ENCODE measurements at places on chromosomes 1 and 21. TPM values are rescaled to one million over a fixed set of nuclear protein-coding genes. Genes with fewer than 3 reads are reported as not detected.
A peak's percentile ranks its signal among the peaks of the same experiment; 100 is the strongest.

CSRP1 gene
- total RNA-seq: 6.2 TPM

OR10K2 gene
- total RNA-seq: not detected

GRCh38 chr1:20521960-20522861, 14.3 kb upstream of the MUL1 start:
- peak; percentile 87 for DNase-seq

PIK3R3 gene
- total RNA-seq: 156 TPM

DCST1 gene
- total RNA-seq: not detected

- DNase-seq: peak; percentile 93
These were observed 28.5 kb upstream of the PKP1 start for GRCh38 chr1:201254625-201255478.

- peak; percentile 91 for DNase-seq
These were observed at the start of gene MEGF6 for GRCh38 chr1:3611170-3612019. Gene MEGF6, minus strand, starts transcription at chr1:3611508. Its CDS starts 240 bp downstream, at chr1:3611268.

RHBG gene
- total RNA-seq: not detected

KRTAP12-2 gene
- total RNA-seq: not detected

- DNase-seq: no peak
These were observed 268.9 kb downstream of the HHAT start for GRCh38 chr1:210597555-210598134.

GRCh38 chr1:54557671-54558355, 9.8 kb downstream of the ACOT11 start:
- DNase-seq: no peak

GRCh38 chr1:3251099-3251806, 182.2 kb downstream of the PRDM16 start:
- no peak for DNase-seq

SMCP gene
- total RNA-seq: not detected

DNA sequence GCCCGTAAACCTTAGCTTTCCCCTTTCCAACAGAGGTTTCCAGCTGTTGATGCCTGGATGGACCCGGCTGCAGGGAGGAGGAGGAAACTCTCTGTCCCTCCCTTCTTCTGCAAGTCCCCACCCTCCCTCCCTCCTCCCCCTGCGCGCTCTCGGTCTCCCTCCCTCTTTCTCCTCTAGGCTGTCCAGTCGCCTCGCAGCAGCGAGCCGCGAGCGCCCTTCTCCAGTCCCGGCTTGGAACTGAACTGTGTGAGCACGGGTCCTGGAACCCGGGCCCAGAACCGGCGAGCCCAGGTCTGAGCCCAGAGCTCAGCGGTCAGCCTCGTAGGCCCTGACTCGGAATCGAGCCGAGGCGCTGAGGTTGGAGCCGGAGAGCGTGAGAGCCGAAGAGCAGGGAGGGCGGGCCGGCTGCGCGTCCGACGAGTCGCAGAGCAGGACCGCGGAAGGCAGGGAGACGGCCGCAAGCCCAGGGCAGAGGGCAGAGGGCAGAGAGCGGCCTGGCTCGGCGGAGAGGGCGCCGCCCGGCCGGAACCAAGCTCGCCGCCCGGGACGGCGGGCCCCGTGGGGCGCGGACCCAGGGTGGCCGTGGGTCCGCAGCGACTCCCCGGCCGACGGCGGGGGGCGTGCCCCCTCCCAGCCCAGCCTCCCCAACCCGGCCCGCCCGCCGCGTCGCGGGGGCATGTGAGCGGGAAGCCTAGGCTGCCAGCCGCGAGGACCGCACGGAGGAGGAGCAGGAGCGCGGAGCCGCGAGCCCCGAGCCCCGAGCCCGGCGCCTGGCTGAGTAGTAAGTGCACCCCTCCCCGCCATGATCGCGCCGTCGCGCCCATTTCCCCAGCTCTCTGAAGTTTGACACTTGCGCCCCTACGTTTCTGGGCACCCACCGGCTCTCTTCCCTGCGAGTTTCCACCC, at the start of gene SOX13:
Gene SOX13 (plus strand): TSS at position 185 of the 906 bp plus-strand sequence. CDS start 39,801 bp downstream, outside the sequence.
- DNase-seq: peak; percentile 78

DNA sequence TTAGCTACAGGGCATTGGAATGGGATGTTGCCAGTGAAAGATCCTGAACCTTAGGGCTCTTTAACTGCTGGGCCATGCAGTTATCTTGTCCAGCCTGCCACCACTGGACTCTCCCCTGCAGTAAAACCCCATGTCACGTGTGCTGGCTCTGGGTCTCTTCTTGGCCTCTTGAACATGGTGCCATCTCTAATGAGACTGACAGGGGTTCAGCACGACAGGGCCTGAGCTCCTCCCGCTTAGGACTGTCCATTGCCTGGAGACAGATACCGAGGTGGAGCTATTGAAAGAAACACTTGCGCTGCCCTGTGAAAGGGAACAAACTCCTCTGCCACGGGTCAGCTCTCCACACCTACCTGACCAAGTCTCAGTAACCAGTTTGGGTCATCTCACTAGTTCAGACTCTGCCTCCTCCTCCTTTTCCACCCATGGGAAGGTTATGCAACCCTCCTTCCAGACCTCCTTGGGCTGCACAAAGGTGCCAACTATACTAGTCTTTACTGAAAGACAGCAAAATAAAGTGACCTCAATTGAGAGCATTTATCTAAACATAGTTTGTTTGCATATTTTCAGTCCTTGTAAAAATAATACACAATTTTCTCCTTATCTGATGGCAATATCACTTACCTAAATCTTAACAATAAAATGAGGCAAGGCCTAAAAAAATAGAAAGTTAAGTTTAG, 66.0 kb downstream of the GNG12 start:
- DNase-seq: no peak

DNA sequence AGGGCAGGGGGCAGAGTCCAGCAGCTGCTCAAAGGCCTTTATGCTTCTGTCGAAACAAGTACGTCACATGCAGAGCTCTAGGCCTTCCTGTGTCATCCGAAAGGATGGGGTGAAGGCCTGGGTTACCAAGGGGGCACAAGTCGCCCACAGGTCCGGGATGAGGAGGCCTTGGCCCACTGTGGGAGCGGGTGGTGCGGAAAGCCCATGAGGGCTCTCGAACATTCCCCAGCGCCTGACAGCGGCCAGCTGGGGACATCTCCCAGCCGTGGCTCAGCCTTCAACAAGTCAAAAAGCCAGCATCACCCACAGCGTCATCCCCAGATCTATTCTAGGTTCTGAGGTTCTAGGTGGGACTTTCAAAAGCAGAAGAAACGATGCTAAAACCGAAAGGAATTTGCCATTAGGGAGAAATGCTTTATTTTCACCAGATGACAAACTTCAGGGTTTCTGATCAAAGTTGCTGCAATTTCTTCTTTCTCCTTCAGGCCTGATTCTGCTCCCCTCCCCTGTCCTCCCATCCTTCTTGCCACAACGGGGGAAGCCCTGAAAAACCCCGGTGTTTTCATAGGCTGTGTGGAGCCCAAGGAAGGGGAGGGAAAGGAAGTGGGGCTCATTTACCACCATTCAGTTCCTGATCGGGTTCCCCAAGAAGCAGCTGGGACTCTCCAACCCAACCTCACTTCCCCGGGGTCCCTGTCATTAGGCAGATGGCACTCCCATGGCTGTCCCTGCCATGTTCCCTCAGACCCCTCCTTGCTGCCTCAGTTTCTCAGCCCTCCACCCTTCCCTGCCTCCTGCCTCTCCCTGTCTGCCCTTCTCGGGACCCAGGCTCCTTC, 17.6 kb downstream of the GPR137B start:
- no peak for DNase-seq

- no peak for DNase-seq
These were observed 249.8 kb downstream of the ZP4 start for GRCh38 chr1:237640966-237641365.

DNA sequence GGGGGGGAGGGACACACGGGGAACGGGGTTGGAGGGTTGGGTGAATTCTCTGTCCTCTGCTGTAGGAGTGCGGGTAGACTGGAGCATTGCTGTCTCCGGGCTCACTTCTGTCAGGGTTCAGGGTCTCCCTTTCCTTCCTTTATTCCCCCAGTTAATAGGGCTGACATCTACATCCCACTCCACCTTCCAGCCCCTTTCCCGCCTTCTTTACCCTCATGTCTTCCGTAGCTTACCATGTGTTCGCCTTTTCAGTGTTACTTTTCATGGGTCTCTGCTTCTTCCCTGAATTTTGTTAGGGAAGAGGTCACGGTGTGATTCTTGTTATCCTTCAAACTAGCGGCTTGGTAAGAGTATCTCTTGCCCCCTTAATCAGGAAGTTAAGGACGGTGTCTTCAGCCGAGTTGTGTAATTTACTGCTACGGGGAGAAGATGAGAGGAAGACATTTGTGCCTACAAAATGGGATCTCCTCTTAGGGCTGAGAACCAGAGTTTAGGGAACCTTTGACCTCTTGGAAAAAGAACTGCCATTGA, 917 bp downstream of the RAP1A start:
- DNase-seq: no peak

- DNase-seq: no peak
These were observed 7.5 kb downstream of the NBPF1 start for GRCh38 chr1:16605532-16606505.

- DNase-seq: peak; percentile 23
These were observed 63.4 kb downstream of the KCNAB2 start for GRCh38 chr1:6108937-6109614.

GRCh38 chr1:70063861-70064260, 141.5 kb downstream of the LRRC40 start:
- DNase-seq: no peak

NMNAT1 gene
- total RNA-seq: 7.0 TPM

DNA sequence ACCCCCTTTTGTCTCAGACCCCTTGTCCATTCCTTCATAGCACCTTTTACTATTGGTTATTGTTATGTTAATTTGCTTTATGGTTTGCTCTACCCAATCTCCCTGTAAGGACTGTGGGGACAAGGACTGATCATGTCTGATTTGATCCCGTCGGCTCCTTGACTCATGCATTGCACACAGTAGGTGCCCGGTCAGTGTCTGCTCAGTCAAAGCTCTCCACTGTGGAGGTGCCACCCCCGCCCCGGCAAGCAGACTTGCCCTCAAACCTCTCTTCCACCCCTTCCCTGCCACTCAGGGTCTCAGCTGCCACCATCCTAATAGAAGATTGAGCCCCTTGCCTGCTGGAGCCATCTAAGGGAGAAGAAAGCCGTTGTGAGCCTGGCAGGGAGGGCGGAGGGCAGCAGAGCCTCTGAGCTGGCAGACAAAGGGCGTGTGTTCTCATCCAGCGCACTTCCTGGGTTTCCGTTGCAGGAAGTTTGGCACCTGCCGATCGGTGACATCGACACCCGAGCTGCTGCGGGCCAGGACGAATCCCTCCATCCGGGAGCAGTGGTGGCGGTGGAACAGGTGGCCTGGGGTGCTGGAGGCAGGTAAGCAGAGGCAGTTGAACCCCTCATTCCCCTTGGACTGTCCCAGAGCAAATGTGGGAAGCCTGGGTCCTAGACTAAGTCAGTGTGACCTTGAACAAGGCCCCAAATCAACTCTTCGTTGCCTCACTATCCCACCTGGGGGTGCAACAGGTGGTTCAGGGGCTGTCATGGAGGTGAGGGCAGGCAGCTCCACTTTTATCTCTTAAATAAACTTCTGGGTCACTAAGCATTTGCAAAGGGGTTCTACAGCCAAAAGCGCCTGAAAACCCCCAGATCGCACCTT, 2.2 kb upstream of the FBLIM1 start:
- no peak for DNase-seq

C8B gene
- not detected for total RNA-seq

DNA sequence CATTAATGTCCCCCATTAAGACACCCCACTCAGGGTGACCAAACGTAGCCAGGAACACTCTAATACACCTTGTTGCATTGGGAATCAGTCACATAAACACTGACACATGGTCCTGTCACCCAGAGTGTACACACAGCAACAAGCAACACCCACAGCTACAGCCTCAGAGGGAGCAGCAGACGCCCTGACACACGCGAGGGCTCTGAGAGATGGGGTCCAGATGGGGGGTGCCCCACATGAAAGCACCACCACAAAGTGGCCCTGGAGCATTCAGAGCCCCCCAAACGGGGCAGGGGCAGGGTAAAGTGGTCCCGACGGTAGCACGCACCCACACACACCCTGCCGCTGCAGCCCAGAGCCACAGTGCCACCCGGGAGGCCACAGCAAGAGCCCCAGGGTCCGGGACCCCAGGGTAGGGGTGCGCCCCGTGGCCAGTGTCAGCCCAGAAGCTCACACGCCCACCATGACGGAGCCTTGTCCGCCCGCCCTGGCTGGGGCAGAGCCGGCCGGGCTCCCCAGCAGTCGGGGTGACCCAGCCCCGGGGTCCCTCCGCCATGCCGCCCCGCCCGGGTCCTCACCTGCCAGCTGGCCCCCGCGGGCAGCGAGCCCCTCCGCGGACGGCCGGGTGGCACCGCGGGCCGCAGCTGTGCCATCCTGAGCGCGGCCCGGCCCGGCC, 47.3 kb downstream of the RAP1GAP start:
- no peak for DNase-seq

Data from glutamatergic neuron (in vitro differentiated cells).